ENCODE measurements at places on chromosomes 12 and 14.

GRCh38 chr12:112837629-112838197, 46.2 kb downstream of the RPH3A start:
- DNase-seq: no peak

- DNase-seq: no peak
These were observed 63.5 kb downstream of the SLC38A1 start for GRCh38 chr12:46205294-46205693.

- peak; percentile 62 for DNase-seq
These were observed 21.1 kb upstream of the C14orf180 start for GRCh38 chr14:104558231-104559027.

GRCh38 chr12:14883686-14884085, 2.0 kb downstream of the MGP start:
- no peak for DNase-seq

DNA sequence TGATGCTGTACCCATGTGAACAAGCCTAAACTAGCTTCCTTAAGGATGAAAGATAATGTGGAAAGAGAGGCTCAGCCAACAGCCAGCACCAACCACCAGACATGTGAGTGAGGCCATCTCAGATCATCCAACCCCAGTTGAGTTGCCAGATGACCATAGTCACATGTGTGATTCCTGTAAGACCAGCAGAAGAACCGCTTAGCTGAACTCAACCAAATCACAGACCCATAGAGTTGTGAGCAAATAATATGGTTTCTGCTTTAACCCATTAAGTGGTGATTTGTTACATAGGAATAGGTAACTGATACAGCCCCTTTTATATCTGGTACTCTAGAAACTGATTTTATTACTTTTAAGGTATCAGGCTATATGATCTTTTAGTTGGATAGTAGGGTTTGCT, 17.6 kb upstream of the ELK3 start:
- no peak for DNase-seq
